ENCODE measurements at places on chromosomes 13 and 19.

DNA sequence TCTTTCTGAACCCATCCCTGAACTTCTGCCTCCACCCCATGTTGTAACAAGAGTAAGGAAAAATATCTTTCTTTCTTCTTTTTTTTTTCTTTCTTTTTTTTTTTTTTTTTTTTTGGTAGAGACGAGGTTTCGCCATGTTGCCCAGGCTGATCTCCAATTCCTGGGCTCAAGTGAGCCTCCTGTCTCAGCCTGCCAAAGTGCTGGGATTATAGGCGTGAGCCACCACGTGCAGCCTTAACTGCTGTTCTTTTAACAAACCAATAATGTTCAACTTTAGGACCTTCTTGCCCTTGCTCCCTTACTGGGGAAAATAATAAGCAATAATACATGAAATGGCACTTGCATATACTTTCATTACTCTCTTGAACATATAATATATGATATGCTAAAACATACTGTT lies 19.6 kb downstream of the GPR183 start:
- H3K27me3 ChIP-seq, result no peaks in the 10 kb centered on the region
- peak overlapping the region; percentile 54 for H3K27ac ChIP-seq
- H3K4me3 ChIP-seq, result no peak overlapping the region
- DNase-seq, result no peak

DNA sequence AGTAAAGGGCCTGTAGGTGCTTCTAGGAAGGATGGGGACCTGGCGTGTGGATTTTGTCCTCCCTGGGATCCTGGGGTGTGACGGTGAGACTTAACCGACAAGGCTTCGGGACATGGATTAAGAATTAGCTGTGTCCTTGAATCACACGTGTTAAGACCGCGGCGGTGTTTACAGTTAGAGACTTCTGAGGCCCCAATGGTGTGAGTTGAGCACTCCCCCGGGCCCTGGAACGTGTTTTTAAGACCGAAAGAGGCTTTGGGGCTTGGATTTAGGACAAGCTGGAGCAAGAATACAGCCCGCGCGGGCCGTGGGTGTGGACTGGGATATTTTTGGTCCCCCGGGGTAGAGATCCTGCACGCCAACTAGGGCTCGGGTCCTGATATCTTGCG lies 1.2 kb upstream of the SLC27A1 start:
- peaks cover 69% of the 10 kb centered on the region for H3K27me3 ChIP-seq
- no peaks in the 10 kb centered on the region for H3K36me3 ChIP-seq
- no peak for DNase-seq

GRCh38 chr19:29098863-29099481 lies 114.0 kb downstream of the UQCRFS1 start:
- no peaks in the 10 kb centered on the region for H3K4me1 ChIP-seq
- no peaks in the 10 kb centered on the region for H3K36me3 ChIP-seq
- no peak overlapping the region for H3K4me3 ChIP-seq
- H3K27me3 ChIP-seq, result no peaks in the 10 kb centered on the region
- no peak for DNase-seq

GRCh38 chr13:77696006-77696878 lies 1.2 kb upstream of the SLAIN1 start:
- H3K4me1 ChIP-seq, result peaks cover 36% of the 10 kb centered on the region
- no peak overlapping the region for H3K27ac ChIP-seq
- peaks cover 3% of the 10 kb centered on the region for H3K36me3 ChIP-seq
- peak overlapping the region; percentile 77 for H3K4me3 ChIP-seq
- H3K27me3 ChIP-seq, result peaks cover 17% of the 10 kb centered on the region
- no peak for DNase-seq
